ENCODE measurements at places on chromosomes 5 and 9. TPM values are rescaled to one million over a fixed set of nuclear protein-coding genes. Genes with fewer than 3 reads are reported as not detected.

GRCh38 chr5:144143625-144144024 lies 26.8 kb downstream of the YIPF5 start:
- H3K4me3 ChIP-seq: no peak overlapping the region
- H3K4me1 ChIP-seq: no peaks in the 10 kb centered on the region
- H3K27me3 ChIP-seq: peaks cover 3% of the 10 kb centered on the region
- no peak for DNase-seq
- H3K36me3 ChIP-seq: no peaks in the 10 kb centered on the region

DNA sequence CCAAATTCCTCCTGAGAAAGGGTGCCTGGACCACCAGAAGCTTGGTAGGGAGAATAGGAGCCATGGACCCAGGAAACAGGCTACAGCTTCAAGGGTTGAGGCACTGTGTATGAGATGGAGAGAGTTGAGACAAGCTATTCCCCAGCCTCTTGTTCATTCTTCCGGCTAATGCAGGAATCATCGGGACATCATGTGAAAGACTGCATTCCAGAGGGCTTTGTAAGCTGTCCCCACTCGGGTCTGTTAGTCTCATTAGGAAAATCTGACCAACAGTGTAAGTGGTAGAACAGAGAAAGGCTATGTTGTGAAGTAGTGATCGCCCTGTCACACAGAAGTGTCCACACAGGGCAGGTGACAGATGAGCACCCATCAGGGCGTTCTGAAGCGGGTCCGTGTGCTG lies 81.4 kb downstream of the GABBR2 start:
- no peak overlapping the region for H3K27ac ChIP-seq
- H3K27me3 ChIP-seq: no peaks in the 10 kb centered on the region
- no peaks in the 10 kb centered on the region for H3K4me1 ChIP-seq
- no peak for DNase-seq
- no peaks in the 10 kb centered on the region for H3K36me3 ChIP-seq

The TLR4 gene
- total RNA-seq: 0.33 TPM

DNA sequence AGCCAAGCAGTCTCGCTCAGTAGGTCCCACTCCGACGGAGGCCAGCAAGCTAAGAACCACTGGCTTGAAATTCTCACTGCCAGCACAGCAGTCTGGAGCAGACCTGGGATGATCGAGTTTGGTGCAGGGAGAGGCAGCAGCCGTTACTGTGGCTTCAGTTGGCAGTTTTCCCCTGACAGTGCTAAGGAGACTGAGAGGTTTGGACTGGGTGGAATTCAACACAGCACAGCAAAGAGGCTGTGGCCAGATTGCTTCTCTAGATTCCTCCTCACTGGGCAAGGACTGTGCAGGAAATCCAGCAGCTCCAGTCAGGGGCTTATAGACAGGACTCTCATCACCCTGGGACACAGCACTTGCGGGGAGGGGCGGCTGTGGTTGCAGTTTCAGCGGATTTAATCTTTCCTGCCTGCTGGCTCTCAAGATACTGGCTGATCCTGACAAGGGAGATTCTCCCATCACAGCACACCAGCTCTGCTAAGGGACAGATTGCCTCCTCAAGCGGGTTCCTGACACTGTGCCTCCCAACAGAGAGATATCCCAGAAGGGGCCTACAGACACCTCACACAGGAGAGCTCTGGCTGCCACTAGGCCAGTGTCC lies 122.1 kb downstream of the YIPF5 start:
- no peak overlapping the region for H3K27ac ChIP-seq
- no peaks in the 10 kb centered on the region for H3K36me3 ChIP-seq

The MGAT1 gene
- 113 TPM for total RNA-seq

The LCN1 gene
- not detected for total RNA-seq

GRCh38 chr9:114271556-114272510 lies 51.1 kb upstream of the ORM1 start:
- no peaks in the 10 kb centered on the region for H3K36me3 ChIP-seq
- DNase-seq: no peak
- H3K4me3 ChIP-seq: no peak overlapping the region
- no peaks in the 10 kb centered on the region for H3K27me3 ChIP-seq

The ALAD gene
- total RNA-seq: 8.9 TPM

DNA sequence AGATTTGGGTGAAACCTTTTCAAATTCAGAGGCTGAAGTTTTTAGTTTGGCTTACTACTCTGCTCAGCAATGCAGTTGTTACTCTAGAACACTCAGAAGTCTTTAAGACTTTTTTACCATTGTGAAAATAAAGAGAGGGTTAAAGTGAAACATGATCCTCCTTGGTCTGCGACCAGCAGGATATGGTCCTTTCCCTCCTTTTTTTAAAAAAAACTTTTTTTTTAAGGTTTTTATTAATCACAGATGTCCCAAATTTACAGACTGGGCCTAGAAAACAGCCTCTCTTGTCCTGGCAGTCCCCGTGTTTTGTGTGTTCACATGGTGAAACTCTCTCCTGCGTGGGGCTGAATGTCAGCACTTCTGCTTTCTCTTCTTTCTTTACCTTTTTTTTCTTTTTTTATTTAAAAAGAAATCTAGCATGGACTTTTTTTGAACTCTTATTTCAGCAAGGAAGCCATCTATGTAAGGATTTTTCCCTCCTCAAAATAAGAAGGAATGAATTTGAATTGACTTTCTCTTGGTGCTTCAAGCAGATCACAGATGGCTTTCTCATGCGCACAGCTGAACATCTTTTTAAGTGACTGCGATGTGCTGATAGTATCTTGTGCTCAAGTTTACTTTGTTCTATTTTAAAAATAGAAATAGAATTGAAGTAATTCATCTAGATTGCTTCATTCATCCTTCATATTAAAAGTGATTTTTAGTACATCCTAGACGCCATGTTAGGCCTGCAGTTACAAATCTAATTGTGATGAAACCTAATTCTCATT lies 128.7 kb upstream of the OTULINL start:
- peak overlapping the region; percentile 23 for H3K27ac ChIP-seq
- no peaks in the 10 kb centered on the region for H3K27me3 ChIP-seq
- H3K4me3 ChIP-seq: no peak overlapping the region

- DNase-seq: no peak
- H3K27ac ChIP-seq: no peak overlapping the region
- H3K27me3 ChIP-seq: no peaks in the 10 kb centered on the region
- H3K36me3 ChIP-seq: no peaks in the 10 kb centered on the region
- no peaks in the 10 kb centered on the region for H3K4me1 ChIP-seq
Measured at GRCh38 chr5:132209131-132209530, 18.5 kb downstream of the P4HA2 start.

The DNAJB5 gene
- 9.7 TPM for total RNA-seq

DNA sequence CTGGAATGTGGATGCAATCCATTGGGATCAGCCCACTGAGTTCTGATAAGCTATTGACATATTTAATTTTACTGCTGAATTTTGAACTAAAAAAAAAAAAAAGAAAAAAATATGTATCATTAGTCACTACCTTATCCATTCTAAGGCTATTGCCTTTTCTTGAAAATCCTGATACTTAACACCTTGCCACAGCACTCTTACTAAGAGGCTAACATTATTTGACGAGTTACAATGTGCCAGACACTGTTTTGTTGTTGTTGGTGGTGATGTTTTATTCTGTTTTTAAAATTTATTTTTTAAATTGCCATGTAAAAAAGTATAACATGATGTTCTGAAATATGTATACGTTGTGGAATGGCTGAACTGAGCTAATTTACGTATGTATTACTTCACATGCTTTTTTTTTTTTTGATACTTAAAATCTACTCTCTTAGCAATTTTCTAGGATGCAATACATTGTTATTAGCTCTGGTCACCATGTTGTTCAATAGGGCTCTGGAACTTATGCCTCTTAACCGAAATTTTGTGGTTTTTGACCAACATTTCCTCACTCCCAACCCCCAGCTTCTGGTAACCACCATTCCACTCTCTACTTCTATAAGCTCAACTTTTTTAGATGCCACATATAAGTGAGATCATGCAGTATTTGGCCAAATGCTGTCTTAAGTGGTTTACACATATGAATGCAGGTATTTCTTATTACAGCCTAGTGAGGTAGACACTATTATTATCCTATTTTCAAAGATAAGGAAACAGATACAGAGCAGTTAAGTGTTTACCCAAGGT lies 134.8 kb upstream of the PCA3 start:
- no peak for DNase-seq
- no peaks in the 10 kb centered on the region for H3K36me3 ChIP-seq
- no peak overlapping the region for H3K4me3 ChIP-seq
- H3K27ac ChIP-seq: no peak overlapping the region
- no peaks in the 10 kb centered on the region for H3K27me3 ChIP-seq

- H3K4me3 ChIP-seq: no peak overlapping the region
- H3K4me1 ChIP-seq: no peaks in the 10 kb centered on the region
- H3K27me3 ChIP-seq: peaks cover 2% of the 10 kb centered on the region
- no peaks in the 10 kb centered on the region for H3K36me3 ChIP-seq
- H3K27ac ChIP-seq: no peak overlapping the region
- DNase-seq: peak; percentile 38
Measured at GRCh38 chr5:115309751-115310370, 13.4 kb upstream of the CCDC112 start.

The PRUNE2 gene
- 0.18 TPM for total RNA-seq

- H3K4me3 ChIP-seq: peak overlapping the region; percentile 33
- H3K27ac ChIP-seq: no peak overlapping the region
- H3K36me3 ChIP-seq: no peaks in the 10 kb centered on the region
- DNase-seq: peak; percentile 63
- no peaks in the 10 kb centered on the region for H3K4me1 ChIP-seq
Measured at GRCh38 chr5:132526290-132526973, 16.9 kb downstream of the IL5 start.

DNA sequence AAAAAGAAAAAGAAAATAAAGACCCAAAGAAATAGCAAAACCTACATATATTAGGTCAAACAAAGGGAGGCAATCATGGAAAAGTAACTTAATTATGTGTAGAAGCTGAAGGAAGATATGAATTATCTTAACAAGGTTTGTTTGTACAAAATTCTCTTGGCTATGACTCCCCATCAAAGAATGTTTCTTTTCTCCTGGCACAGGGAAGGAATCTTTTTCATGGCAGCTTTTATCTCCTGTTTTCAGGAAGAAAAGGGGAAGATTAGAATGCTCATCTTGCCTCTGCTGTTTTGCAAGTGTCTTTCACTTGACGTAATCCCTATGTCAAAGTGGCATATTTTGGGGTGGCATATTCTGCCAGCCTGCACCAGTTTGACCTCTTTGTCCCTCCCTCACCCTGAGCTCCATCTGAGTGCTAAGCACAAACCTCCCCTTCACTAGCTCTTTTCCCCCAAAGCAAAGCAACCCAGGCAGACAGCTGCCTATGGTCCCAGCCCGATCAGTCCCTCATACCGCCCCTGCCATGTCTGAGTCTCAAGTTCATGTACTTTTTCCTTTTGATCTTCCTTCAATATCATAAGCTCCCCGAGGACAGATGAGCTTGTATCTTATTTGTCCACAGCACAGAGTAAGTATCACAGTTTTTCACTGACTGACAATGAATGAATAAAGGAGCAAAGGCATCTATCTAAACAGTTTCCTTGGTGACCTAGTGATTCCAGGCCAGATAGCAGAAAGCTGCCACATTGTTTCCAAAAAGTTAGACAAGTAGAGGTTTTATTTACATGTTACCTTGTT lies 242.8 kb upstream of the ANKRD55 start:
- no peak overlapping the region for H3K27ac ChIP-seq
- H3K36me3 ChIP-seq: no peaks in the 10 kb centered on the region

GRCh38 chr9:4117835-4118610 lies 181.8 kb downstream of the GLIS3 start:
- H3K27me3 ChIP-seq: no peaks in the 10 kb centered on the region
- DNase-seq: no peak
- no peaks in the 10 kb centered on the region for H3K36me3 ChIP-seq
- no peak overlapping the region for H3K4me3 ChIP-seq
- H3K4me1 ChIP-seq: no peaks in the 10 kb centered on the region

DNA sequence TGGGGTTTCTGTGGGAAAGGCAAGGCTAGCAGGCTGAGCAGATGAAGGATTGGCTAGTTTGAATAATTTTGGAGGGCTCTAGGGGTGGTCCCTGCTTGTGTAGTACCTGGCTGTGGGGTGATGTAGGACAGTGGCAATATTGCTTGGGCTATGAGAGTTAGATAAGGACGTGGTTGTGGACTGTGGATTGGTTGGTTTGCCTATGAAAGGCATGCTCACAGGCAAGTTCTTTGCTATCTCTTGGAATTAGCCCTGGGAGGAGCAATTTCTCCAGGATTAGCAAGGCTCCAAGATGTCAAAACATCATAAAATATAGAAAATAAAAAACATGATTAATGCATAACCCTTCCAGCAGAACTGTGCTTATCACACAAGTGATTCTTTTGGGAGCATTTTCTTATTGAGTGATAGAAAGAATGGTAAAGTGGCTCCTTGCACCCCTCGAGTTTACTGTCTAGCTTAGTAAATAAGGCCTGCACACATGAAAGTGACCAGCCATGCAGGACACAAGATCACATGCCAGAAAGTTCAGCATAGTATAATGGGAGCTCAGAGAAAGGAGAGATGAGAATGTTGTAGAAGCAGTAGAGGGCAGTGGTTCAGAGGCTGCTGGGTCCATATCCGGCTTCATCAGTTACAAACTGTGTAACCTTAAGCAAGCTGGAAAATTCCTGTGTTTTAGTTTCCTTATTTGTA lies 13.8 kb downstream of the AOPEP start:
- no peak overlapping the region for H3K27ac ChIP-seq
- no peak for DNase-seq
- H3K36me3 ChIP-seq: no peaks in the 10 kb centered on the region
- no peaks in the 10 kb centered on the region for H3K4me1 ChIP-seq

- no peak for DNase-seq
- H3K27me3 ChIP-seq: no peaks in the 10 kb centered on the region
- no peaks in the 10 kb centered on the region for H3K4me1 ChIP-seq
- no peak overlapping the region for H3K4me3 ChIP-seq
- no peaks in the 10 kb centered on the region for H3K36me3 ChIP-seq
Measured at GRCh38 chr5:134489227-134489944, 36.1 kb upstream of the JADE2 start.

GRCh38 chr5:7320701-7321301 lies 75.1 kb upstream of the ADCY2 start:
- H3K4me1 ChIP-seq: no peaks in the 10 kb centered on the region
- H3K27ac ChIP-seq: no peak overlapping the region
- H3K27me3 ChIP-seq: no peaks in the 10 kb centered on the region

GRCh38 chr5:76240336-76240735 lies 157.2 kb downstream of the SV2C start:
- H3K4me1 ChIP-seq: no peaks in the 10 kb centered on the region
- no peak overlapping the region for H3K4me3 ChIP-seq
- no peak overlapping the region for H3K27ac ChIP-seq
- H3K36me3 ChIP-seq: no peaks in the 10 kb centered on the region
- DNase-seq: no peak
- peaks cover 10% of the 10 kb centered on the region for H3K27me3 ChIP-seq

DNA sequence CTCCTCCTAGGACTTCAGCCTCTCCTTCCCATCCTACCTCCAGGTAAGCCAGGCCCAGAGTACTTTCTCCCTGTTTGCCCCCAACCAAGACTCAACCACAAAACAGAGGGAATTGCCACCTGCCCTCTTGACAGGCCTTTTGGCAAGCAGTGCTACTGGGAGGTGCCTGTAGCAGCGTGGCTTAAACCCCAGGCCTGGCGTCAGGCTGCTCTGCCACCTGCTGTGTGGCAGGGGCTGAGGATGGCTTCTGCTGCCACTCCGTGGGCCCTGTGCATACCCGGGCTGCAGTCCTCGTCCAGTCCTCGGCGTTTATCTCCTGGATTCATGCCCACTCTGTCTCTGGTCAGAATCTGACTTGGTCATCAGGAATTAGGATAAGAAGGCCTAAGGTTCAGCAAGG lies 163.1 kb downstream of the PAX5 start:
- H3K4me1 ChIP-seq: no peaks in the 10 kb centered on the region
- no peaks in the 10 kb centered on the region for H3K36me3 ChIP-seq
- H3K27ac ChIP-seq: no peak overlapping the region
- no peak for DNase-seq
- H3K4me3 ChIP-seq: no peak overlapping the region

GRCh38 chr9:138022756-138023393 lies 145.3 kb downstream of the CACNA1B start:
- H3K27ac ChIP-seq: no peak overlapping the region
- no peaks in the 10 kb centered on the region for H3K27me3 ChIP-seq
- DNase-seq: no peak
- no peaks in the 10 kb centered on the region for H3K4me1 ChIP-seq
- no peaks in the 10 kb centered on the region for H3K36me3 ChIP-seq

The TRUB2 gene
- total RNA-seq: 22.5 TPM

The TAS2R1 gene
- total RNA-seq: not detected
